ENCODE measurements at places on chromosomes 3 and 15.

DNA sequence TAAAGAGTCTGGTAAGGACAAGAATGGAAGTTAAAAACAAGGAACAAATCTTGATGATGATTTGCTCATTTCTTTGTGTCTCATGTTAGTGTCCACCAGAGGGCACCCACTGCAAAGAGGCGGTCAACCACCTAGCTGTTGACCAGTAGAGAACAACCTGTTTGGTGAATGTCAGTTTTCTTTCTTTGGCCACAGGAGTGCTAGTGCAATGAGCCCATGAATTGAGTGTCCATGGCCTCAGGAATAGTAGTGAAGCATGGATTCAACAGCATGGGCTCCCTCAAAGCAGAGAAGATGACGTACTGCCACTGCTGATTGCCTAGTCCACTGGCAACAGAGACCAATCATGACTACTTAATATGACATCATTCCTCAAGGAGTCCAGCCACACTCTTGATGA is 10.7 kb upstream of the CNTN6 start:
- peak; percentile 75 for DNase-seq

GRCh38 chr3:127034990-127035652 is 52.2 kb downstream of the PLXNA1 start:
- DNase-seq, result no peak

DNA sequence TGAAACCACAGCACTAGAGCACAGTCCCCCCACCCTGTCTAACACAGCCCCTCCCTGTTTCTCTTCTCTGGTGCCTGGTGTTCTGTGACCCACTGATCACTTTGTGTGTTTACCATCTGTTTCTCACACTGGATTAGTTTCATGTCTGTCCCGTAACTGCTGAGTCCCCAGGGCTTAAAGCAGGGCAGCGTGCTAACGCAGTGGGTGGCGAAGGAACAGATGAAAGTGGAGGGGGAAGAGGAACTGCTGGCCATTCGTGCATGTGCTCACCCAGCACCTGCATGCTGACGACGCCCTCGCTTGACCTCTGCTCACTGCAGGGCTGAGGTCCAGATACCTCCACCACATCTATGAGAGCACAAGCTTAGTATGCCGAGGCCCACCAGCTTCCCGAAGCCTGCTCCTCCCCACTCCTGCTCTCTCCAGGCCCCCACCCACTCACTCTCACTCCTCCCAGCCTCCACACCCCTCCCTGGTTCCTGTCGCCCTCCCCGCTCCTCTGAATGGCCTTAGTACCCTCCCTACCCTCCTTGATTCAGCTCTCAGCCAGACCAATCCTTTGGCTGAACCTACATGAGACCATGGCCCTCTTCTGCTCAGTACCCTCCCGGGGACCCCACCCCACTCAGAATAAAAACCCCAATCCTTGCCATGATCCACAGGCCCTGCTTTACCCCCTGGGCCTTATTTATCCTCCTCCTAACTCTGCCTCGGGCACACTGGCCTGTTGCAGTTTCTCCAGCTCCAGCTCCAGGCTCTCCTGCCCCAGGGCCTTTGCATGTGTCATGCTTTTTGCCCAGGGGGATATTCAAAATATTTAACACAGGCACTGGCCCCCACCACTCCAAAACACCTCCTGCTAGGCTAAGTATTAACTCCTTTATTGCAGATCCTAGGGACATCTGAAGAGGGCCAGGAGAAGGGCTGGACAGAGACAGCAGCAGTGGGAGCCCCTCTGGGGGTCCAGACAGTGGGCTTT is 15.1 kb upstream of the IQSEC1 start:
- DNase-seq, result no peak

DNA sequence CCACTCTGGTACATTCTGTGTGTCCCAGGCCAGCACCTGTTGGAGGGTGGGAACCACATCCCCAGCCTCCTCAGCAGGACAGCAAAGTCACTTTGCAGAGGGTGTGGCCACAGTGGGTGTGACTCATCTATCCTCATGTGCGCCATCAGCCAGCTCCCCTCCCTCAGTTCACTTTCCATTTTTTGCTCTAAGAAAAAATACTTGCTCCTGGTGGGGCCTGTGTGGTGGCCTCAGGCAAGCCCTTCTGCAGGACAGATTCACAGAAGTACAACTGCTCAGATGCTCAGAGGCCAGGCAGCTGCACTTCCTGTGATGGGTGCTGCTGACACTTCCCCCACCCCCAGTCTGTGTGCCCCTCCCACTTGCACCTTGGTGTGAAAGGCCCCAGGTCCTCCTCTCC is 78.3 kb upstream of the ALDH1L1 start:
- no peak for DNase-seq

DNA sequence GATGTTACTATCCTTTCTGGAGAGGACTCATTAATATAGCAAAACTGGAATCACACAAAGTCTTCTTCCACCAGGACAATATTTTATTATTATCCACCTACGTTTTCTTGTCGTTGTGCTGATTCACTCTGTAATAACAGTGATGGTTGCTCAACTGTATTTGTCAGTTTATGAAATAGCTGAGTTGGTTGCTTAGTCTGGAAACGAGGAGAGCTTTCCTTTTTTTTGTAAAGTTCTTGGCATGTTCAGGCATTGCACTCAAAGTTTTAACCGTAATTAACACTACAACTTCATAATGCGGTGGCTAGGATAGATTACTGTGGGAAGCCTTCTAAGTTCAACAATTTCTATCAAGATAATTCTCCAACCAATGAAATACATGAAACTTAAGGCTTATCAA is 131.2 kb downstream of the RAP2B start:
- no peak for DNase-seq

DNA sequence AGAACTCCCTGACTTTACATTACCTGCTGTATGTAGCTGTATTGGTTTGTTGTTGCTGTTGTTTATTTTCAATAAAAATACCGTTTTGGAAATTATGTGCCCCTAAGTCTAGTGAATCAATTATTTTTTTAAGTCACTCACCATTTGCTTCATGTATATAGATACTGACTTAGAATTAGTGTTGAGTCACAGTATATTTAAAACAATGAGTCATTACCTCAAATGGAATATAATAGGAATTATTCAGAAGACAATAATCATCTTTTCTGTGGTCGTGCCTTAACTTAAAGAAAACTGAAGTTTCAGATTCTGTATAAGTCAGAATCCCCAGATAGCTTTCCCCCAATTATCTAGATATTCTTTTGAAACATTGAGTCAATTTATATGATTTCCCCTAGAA is 21.0 kb upstream of the ALDH1A2 start:
- no peak for DNase-seq

DNA sequence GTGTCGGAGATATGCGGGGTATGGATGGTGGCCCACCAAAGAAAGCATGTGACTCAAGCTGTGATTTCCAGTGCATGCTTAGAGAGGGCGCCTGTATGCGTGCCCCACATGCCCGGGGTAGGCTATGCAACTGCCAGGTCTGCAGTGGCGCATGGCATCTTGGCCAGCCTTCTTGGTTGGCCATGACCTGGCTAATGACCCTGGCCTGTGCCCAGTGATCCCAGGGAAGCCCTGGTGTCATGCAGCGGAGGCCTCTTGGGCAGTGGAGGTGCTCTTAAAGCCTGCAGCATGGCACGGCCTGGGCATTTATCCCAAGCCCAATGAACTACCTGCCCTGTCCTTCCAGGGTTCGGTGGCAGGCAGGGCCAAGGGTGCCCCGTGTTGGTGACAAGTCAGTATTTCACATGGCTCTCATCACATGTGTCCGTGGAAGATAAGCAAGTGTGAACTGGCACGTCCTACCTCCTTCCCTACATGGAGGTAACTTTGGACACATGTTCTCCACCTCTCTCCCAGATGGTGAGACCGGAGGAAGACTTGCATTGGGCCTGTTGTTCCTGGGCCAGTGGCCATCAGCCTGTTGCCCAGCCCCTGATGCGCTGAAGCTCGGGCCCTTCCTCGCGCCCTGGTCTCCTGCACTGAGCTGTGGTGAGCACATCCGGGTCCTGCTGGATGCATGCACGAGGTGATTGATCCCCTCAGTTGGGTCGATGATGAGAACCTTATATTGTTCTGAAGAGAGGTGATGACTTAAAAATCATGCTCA is 192.0 kb downstream of the UBE3A start:
- no peak for DNase-seq

DNA sequence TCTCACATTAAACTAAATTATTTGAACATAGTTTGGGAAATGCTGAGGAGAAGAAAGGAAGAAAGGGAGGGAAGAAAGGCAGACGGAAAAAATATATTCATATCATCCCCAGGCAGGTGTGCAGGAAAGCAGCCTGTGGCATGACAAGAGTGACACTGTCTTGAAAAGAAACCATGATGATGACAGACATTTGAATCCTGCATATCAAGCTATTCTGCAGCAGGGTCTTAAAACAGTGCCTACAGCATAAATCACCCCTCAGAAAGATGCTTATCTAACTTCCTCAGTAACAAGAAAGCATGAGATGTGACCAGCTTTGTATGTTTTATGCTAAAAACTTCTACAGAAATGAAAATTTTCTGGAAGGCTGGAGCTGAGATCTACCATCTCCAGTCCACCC is 144.5 kb upstream of the GRM7 start:
- no peak for DNase-seq

DNA sequence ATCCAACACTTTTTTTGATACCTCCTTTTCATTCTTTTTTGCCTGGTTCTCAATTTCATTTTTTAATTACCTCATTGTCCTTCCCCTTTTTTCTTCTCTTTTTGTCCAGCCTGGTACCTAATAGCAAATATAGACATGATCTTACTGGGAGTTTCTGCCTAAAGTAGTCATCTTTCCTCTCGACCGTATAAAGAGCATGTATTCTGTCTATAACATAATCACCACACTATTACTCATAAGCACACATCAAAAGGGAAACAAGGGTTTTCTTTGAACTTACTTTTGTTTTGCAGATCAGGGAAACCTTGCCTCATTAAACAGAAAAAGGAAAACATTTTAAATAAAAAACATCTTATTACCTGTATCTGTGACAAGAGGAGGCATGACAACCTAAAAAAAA is 33.0 kb downstream of the FAM98B start:
- DNase-seq, result no peak

DNA sequence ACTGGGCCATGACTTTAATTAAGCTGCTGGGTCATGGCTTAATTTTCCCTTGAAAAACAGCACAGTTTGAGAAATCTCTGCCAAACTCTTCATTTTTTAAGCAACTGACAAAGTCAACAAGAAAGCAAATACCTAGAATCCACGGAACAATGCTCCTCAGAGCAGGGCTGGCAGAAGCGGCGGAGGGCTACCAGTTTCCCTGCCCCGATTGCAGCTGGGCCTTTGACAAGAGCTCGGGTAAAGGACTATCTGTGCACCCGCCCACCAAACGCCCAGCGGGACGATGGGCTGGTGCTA is 1.2 kb downstream of the GOLIM4 start:
- DNase-seq, result no peak

- peak; percentile 59 for DNase-seq
Observed at GRCh38 chr15:41558400-41559238, at the start of gene TYRO3. TSS of gene TYRO3 (plus strand) at chr15:41559212. CDS start at chr15:41559258, 46 bp downstream.

GRCh38 chr15:83991163-83991562 is 244.4 kb upstream of the GOLGA6L4 start:
- DNase-seq, result no peak

DNA sequence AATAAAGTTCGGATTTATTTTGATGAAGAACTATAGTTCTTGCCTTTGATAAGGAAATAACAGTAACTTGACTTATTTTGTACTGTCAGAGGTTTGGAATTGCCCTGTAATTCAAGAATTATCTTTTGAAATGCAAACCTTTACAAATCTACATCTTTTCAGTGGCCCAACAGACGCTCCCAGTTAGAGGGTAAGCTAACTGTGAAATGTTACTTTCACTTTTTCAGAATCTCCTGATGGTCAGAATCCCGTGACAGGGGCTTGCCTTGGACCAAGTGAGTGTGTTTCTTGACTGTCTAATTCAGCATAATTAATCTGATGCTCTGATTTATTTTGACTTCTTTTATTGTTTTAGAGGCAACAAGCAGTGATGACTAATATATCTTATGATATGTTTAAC is 262.5 kb downstream of the PLOD2 start:
- no peak for DNase-seq

All from adrenal gland (tissue), 19 donors.